ENCODE measurements at places on chromosomes 13 and 19.

- DNase-seq, result peak; percentile 58
Observed at GRCh38 chr19:14383661-14384555, 2.7 kb downstream of the ADGRE5 start.

- no peak for DNase-seq
Observed at GRCh38 chr13:109154146-109154545, 524.7 kb downstream of the MYO16 start.

DNA sequence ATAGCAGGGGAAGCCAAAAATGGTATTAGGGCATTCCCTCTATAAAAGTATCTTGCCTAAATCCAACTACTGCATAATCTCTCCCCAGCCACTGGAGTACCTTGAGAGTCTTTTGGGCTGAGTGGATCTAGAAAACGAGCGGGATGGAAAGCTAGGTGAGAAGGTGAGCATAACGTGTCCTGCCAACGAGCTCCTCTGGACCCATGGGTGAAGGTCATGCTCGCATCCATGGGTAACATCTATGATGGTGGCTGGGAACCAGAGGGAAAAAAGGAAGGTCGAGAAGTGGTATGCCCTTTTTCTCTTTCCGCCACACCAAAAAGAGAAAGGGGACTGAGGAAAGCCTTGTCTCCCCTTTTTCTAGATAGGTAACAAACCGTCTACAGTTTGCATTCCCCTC is 63.0 kb downstream of the ZNF208 start:
- no peak for DNase-seq

DNA sequence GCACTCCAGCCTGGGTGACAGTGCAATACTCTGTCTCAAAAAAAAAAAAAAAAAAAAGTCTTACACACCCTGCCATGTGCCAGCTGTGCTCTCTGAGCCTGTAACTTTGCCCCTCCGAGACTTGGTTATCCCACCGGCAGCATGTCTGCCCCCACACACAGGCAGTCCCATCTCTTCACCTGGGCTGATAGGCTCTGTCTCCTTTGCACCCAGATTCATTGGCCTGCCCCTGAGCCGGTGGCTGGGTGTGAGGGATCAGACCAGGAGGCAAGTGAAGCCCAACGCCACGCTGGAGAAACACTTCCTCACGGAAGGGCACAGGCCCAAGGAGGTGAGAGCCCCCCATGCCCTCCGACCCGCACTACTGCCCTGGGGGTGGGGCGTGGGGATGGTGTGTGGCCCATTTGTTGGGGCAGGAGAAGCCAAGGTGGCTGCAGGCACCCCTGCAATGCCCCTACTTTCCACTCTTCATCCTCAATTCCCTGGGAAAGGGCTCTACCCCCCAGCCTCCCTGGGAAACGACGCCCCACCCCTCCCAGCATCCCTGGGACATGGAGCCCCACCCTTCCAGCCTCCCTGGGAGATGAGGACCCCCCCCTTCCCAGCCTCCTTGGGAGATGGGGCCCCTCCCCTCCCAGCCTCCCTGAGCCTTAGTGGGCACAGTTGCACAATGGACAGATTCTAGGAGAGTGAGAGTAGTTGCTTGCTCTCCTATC is 45.3 kb downstream of the CERS4 start:
- no peak for DNase-seq

DNA sequence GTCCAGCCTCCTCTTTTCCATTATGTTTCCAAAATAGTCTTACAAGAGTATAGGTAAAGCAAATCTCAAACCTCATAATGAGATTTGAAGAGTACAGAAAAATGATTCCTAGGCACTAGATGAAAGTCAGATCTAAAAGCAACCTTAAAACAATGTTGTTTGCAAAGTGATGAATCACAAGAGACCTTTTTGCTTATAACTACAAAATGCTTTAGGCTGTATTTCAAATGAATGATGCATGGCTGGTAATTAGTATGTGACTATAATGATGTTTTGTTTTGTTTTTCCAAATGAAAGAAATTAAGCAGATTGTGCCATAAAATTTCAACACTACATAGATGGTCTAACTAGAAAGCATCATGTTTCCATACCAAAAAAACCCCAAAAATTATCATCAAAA is 272.7 kb downstream of the DIAPH3 start:
- DNase-seq, result no peak

- DNase-seq, result peak; percentile 60
Observed at GRCh38 chr19:13784731-13785452, 10.4 kb upstream of the ZSWIM4 start.

GRCh38 chr13:50676602-50677001 is 166.9 kb downstream of the DLEU7 start:
- DNase-seq, result no peak

Measured in activated gamma-delta T cell treated with anti-CD3 and anti-CD28 coated beads, Interleukin-2, amount 50 U/mL, for 16 hours (primary cell).